Posterior vena cava (tissue), 2 donors: ENCODE measurements at places on chromosomes 3 and 15. TPM values are rescaled to one million over a fixed set of nuclear protein-coding genes. Genes with fewer than 3 reads are reported as not detected.

- no peak for DNase-seq
Measured at GRCh38 chr3:142087676-142088075, 61.7 kb downstream of the TFDP2 start.

C3orf49 gene
- total RNA-seq = not detected

PPP2R3A gene
- total RNA-seq = 18.7 TPM

TRIM42 gene
- not detected for total RNA-seq

DNA sequence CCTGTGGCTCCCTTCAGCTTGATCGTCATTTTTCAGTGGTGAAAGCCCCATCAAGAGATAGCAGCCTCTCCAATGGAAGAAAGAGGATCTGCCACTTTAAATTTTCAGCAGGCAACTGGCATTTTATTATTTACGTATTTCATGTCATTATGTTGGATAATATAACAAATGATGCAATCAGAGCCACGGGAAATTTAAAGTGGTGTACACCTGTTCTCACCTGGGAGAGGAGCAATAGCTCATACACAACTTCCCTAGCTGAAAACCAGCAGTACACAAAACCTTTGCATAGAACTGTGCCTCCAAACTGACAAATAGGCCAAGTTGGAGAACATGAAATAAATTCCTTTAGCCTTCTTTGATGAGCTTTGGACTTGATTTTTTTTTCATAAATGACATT is 136.9 kb downstream of the SATB1 start:
- no peak for DNase-seq

DNA sequence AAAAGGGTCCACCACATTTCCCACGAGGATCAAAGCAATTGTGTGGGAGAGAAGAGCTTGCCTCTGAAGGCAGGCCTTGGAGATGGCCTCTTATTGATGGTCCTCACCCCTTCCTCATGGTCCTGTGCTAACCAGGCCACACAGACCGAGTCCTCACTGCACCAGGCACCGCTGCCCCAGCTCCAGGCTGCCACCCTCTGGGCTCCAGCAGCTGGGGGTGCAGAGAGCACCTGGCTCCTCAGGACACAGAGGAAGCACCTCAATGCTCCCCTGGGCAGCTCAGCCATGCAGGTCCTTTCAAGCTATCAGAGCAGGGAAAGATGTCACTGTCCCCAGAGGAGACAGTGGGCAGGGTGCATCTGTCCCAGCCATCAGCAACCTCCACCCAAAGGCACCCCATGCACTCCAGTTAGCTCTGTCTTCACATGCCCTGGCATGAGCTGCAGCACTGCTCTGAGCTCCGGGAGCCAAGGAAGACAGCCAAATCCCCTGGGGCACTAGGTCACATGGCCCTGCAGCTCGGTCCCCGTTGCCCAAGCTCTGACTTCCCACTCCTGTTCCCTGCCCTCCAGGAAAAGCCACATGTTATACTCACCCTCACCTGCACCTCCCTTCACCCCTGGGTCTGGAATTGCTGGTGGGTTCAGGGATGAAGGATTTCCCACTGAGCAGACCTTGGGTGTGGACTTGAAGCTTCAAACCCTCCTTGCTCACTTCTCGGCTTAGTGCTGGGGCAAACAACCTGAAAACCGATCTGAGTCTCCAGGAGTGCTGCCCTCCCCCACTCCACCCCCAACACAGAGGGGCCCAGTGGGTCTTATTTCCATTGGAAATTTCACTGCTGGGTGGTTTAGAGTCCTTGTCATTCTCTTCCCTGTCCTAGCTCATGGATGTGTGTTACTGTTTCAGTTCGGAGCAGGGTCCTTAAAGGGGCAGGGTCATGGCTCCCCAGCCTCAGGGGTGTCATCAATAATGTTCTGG is 32.6 kb downstream of the ALS2CL start:
- no peak for DNase-seq

DNA sequence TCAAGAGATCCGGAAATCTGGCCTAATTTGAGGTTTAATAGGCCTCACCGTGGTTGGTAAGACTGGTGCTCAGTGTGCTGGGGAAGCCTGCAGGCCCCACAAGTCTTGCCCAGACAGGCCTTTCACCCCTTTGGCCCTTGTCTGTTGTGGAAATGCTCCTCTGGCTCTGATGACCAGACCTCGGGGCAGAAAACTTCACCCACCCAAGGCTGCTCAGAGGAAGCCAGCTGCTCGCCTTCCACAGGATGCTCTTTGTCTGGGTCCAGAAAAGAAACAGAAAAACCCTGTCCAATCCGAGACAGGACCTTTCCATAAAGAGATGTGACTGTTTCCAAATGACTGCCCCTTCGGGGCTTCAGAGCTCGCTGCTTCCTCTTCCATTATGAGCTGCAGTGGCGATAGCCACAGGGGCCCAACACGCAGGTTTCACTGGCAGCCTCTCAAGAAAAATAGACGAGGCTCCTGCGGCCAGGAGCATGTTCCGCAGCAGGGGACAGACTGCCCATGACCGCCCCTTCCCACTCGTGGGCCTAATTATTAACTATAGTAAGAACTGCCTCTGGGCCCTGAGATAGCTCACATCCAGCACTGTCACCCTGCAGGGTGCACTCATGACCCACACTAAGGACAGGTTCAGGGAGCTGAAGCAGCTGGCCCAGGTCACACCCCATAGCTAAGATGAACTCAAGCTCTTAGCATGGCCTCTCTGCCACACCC is 6.8 kb upstream of the SNX22 start:
- no peak for DNase-seq

ATP8B4 gene
- total RNA-seq = 21.1 TPM

LXN gene
- total RNA-seq = 59.3 TPM
